Prostate gland (tissue), 2 donors: ENCODE measurements at places on chromosomes 16 and 17. TPM values are rescaled to one million over a fixed set of nuclear protein-coding genes. Genes with fewer than 3 reads are reported as not detected.

DNA sequence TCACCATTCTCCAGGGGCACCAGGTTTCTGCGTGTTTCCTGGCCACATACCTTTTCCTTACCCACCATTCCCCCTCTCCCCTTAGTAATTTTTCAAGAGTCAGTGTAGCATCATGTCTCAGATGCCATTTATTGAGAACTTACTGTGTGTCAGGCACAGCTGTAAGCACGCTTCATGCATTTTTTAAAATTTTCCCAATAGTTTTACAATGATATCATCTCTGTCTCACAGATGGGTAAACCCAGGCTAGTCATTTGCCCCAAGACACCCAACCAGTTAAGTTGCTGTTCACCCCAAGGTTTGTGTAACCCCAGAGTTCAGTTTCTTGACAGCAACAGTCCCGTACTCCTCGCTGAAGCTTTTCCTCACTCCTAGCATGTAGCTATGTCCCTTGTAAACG, 56.4 kb upstream of the IRX3 start:
- no peak for DNase-seq
- no peak overlapping the region for H3K4me3 ChIP-seq
- no peaks in the 10 kb centered on the region for H3K4me1 ChIP-seq
- no peaks in the 10 kb centered on the region for H3K27me3 ChIP-seq

DNA sequence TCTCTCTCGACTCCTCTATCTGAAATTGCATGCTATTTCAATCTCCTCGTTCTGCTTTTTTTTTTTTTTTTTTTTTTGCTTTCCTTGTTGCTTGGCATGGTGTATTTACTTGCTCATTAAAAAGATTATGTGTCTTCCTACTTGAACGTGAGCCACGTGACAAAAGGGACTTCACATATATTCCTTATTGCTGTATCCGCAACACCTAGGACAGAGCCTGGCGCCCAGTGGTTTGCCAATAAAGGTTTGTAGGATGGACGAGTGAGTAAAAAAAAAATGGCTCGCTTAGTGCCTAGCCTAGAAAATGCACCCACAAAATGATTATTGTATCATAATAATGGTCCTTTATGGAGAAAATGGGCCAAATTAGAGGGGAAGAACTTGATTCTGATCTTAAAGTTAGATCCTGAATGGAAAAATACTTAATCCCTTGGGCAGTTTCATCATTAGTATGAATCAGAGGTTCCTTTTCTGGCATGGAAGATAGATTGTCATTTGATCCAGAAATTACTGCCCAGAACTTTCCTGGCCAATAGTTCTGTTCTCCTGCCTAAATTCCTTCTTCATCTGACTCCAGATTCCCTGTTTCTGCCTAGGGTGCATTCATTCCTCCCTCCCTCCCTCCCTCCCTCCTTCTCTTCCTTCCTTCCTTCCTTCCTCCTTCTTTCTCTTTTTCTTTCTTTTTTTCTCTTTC, 13.6 kb upstream of the TMEM220 start:
- no peak overlapping the region for H3K4me3 ChIP-seq
- H3K27me3 ChIP-seq, result no peaks in the 10 kb centered on the region
- DNase-seq, result no peak
- H3K4me1 ChIP-seq, result no peaks in the 10 kb centered on the region
- H3K36me3 ChIP-seq, result no peaks in the 10 kb centered on the region

- no peak overlapping the region for H3K27ac ChIP-seq
- H3K4me3 ChIP-seq, result no peak overlapping the region
- no peaks in the 10 kb centered on the region for H3K36me3 ChIP-seq
- H3K27me3 ChIP-seq, result no peaks in the 10 kb centered on the region
- DNase-seq, result no peak
Measured at GRCh38 chr16:49556606-49557446, 183.2 kb downstream of the C16orf78 start.

DNA sequence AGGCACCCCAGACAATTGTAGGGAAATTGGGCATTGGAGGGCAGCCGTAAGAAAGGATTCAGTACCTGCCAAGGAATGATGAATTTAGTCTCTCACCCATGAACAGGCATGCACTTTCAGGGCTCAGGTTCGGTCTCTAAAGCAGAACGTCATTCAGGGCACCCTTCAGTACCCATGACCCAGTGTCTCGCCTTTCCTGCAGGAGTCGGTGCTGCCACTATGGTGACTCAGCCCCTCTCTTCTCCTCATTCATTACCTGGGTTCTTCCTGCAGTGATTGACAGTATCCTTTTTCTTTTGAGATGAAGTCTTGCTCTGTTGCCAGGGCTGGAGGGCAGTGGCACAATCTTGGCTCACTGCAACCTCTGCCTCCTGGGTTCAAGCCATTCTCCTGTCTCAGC, 8.4 kb downstream of the SOST start:
- DNase-seq, result no peak
- H3K36me3 ChIP-seq, result no peaks in the 10 kb centered on the region
- peaks cover under 1% of the 10 kb centered on the region for H3K27me3 ChIP-seq
- no peaks in the 10 kb centered on the region for H3K4me1 ChIP-seq

TSPAN10 gene
- total RNA-seq, result 2.9 TPM
